Activated CD4-positive, alpha-beta memory T cell treated with anti-CD3 and anti-CD28 coated beads for 36 hours (primary cell): ENCODE measurements at places on chromosomes 7 and 10. TPM values are rescaled to one million over a fixed set of nuclear protein-coding genes. Genes with fewer than 3 reads are reported as not detected.

GRCh38 chr7:41592794-41593193 lies 110.1 kb downstream of the INHBA start:
- DNase-seq, result no peak

DNA sequence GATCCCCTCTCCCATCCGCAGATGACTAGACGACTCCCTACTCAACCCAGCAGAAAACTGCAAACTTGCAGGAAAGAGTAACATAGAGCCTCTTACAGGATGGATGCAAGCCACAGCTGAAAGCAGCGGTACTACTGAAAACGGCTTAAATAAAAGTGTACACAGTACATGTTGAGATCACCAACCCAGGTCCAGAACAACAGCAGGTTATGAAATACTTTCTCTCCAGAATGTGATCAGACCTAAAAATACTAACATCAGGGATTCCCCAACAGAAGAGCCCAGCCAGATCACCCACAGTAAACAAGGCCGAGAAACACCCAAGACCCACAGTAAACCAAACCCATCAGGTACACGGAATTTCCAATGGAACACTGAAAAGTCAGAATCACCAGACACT lies 13.2 kb downstream of the ATE1 start:
- no peak for DNase-seq

DNA sequence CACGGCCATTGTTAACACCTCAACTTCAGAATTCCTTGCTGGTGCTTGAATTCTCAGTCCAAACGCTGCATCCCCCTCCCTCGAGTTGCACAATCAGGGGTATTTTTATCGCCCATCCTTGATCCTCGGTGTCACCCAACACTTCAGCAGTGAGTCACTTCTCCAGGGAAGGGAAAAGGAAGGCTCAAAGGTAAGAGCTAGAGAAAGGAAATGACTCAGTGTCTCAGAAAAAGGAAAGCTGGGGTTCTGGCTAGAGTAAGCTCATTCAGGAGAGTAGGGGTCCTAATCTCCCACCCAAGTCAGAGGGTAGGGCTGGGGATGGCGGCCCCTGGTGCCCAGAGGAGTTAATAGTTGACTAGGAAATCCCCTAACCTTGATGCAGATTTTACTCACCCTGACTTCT lies 39.8 kb upstream of the TRIM8 start:
- no peak for DNase-seq

ZNF467 gene
- total RNA-seq, result 0.45 TPM

GARS1 gene
- 368 TPM for total RNA-seq
